ENCODE measurements at places on chromosomes 4 and X. TPM values are rescaled to one million over a fixed set of nuclear protein-coding genes. Genes with fewer than 3 reads are reported as not detected.

NAP1L2 gene
- total RNA-seq, result 1.9 TPM

MAGEC2 gene
- not detected for total RNA-seq

GYG2 gene
- not detected for total RNA-seq

GPM6B gene
- total RNA-seq, result not detected

ASB12 gene
- 0.31 TPM for total RNA-seq

UGT8 gene
- 0.22 TPM for total RNA-seq

RHOXF1 gene
- 0.76 TPM for total RNA-seq

S100P gene
- 84.6 TPM for total RNA-seq

PPARGC1A gene
- total RNA-seq, result not detected

CXorf51A gene
- total RNA-seq, result not detected

USP53 gene
- 12.6 TPM for total RNA-seq

TLR3 gene
- total RNA-seq, result 0.14 TPM

DMRTC1 gene
- total RNA-seq, result 0.36 TPM

LDB2 gene
- not detected for total RNA-seq

UGT2B15 gene
- not detected for total RNA-seq

RTL9 gene
- 0.07 TPM for total RNA-seq
